GM18507 (cell line): ENCODE measurements at places on chromosomes 3 and 15.

GRCh38 chr15:26773917-26774316 lies 1.1 kb upstream of the GABRB3 start:
- no peak for DNase-seq

GRCh38 chr3:167394003-167394402 lies 13.9 kb upstream of the ZBBX start:
- no peak for DNase-seq

DNA sequence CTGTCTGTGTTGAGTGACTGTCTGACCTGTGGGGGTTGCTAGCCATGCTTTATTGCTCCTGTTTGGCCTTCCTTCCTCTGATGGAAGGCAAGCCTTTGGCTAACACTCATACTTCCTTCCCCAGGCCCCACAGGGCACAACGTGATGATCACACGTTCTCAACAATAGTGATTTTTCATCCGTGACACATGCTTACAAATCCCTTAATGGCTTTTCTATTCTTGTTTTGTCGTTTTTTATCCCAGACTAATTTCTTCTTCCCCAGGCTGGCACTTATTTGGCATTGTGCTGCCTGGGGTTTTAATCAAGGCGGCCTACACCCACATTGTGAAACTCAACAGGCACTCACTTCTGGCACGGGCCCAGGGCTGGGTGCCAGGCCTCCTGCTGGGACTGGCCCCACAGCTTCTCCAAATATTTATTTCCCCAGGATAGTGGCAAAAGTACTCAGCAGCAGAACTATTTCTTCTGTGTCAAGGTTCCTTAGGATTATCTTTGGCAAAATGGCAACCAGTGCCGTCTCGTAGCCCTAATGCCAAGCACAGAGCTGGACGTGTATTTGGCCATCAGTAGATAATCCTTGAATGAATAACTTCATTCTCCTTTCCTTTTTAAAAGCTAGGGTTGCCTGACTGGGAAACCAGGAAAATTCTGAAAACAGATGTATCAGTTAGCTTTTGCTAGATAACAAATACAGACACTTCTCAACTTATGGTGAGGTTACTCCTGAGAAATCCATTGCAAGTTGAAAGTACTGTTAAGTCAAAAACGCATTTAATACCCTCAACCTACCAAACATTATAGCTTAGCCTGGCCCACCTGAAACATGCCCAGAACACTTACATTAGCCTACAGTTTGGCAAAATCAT lies 30.6 kb downstream of the CMTM7 start:
- no peak for DNase-seq

DNA sequence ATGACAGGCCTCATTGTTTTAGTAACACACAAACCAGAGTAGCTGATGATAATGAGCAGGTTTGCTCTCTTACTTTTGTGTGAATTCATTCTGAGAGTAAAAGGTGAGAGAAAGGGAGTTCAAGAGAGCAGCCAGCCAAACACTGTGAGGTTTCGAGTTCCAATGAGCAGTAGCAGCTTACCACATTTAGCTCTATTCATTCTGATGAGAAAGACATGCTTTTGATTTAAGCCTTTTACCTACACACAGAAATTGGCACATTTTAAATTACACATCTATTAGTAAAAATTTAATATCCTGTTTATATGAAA lies 28.0 kb downstream of the GLDN start:
- DNase-seq: no peak

GRCh38 chr3:195104340-195104739 lies 166.6 kb downstream of the XXYLT1 start:
- no peak for DNase-seq

- no peak for DNase-seq
Measured at GRCh38 chr3:65627062-65627461, 411.7 kb downstream of the MAGI1 start.

- DNase-seq: no peak
Measured at GRCh38 chr3:43921056-43921648, 230.4 kb downstream of the ABHD5 start.

DNA sequence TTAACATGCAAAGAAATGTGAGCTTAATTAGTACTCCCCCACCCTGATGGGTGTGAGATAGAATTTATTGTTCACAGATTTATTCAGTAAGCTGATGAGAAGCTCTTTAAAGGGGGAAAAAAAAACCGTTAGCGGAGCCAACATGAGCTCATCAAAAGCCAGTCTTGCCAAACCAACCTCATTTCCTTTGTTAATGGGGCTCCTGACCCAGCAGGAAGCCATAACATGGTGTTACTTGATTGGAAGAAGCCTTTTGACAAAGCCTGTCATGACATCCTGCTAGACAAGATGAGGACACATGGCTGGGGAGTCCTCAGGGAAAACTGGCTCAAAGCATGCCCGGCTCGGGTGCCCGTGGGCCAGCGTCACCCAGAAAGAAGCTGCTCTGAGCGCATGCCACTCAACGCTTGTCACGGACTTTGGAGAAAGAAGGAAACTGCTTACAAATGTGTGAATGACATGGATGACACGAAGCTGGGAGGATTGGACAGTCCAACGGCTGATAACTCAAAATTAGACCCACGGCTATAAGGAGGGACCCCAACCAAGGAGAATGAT lies 64.6 kb downstream of the SLCO2A1 start:
- no peak for DNase-seq

DNA sequence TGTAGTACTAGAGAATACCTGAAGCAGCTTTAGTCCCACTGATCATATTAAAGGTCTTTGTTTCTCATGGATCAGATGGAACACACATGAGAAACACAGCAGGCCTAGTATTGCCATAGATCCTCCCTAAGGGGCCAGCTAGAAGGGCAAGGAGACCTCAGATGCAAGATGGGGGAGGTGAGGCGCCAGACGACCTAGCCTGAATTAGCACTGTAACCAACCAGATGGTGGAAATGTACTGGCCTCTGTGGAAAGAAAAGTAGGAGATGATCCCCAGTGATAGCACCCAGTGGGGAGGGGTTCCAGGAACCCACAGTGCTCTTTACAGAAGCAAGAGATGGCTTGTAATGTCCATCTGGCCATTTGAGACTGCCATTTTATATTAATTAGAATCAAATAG lies 138.2 kb upstream of the ZNF385D start:
- no peak for DNase-seq

DNA sequence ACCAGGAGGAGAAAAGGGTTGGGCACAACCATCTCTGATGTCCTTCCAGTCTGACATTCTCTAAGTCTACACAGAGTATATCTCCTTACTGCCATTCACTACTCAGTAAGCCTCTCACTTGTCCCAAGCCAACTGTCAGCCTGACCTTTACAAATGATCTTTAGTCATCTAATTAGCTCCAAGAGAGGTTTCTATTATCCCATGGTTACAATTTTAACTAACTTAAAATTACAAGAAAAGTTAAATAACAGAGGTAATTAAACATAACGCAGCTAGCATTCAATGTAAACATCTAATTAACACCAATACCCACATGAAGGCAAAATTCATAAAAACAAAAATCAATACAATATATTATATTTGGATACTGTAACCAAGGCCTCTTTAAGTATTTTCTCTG lies 126.9 kb downstream of the LSAMP start:
- DNase-seq: no peak

GRCh38 chr3:123331006-123331405 lies 117.9 kb downstream of the ADCY5 start:
- DNase-seq: no peak

- no peak for DNase-seq
Measured at GRCh38 chr15:90558171-90558573, 28.4 kb downstream of the CRTC3 start.
